Activated CD4-positive, alpha-beta T cell treated with anti-CD3 and anti-CD28 coated beads for 4 hours (primary cell): ENCODE measurements at places on chromosomes 5 and 9.

DNA sequence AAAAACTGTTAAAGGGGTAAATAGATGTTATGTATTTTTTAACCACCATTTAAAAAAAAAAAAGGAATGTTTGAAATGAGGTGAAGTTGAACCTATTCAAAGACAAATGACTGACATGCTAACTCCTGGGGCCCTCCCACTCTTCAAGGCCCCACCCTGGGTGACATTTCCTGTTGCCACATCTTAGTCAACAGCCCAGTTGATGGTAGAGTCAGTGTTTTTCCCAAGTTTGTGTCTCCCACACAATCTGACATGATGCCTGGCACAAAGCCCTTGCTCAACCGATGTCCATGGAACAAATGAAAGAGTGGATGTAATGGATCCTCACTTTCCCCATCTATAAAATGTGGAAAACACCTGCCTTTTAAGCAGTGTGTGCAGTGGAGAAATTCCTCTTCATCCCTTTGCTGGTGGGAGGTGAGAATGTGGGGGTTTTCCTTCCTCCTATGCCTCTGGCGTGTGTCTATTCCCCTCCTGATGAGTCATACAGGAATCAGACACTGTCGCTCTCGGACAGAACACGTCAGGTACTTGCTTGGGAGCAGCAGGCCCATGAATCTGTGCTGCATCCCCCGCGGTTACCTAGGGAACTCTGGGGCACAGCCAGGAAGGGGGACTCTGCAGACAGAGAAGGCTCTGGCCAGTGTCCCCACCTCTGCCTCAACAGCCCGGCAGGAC lies 13.7 kb upstream of the ADRA1B start:
- DNase-seq = no peak

GRCh38 chr5:170753311-170753710 lies 30.2 kb upstream of the GABRP start:
- no peak for DNase-seq

DNA sequence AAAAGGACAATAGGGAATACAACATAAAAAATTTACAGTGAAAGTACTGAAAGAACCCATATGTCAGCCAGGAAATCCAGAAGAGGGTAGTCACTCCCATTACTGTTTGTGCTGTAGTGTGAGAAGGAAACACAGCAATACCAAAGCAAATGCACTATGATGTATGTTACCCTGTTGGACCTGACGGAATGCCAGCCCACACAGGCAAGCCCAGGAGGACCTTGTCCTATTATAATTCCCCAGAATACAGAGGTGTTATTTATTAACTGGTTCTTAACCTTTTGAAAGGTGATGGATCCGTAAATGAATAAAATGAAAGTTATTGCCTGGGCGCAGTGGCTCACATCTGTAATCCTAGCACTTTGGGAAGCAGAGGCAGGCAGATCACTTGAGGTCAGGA lies 79.0 kb downstream of the GDA start:
- DNase-seq = no peak

DNA sequence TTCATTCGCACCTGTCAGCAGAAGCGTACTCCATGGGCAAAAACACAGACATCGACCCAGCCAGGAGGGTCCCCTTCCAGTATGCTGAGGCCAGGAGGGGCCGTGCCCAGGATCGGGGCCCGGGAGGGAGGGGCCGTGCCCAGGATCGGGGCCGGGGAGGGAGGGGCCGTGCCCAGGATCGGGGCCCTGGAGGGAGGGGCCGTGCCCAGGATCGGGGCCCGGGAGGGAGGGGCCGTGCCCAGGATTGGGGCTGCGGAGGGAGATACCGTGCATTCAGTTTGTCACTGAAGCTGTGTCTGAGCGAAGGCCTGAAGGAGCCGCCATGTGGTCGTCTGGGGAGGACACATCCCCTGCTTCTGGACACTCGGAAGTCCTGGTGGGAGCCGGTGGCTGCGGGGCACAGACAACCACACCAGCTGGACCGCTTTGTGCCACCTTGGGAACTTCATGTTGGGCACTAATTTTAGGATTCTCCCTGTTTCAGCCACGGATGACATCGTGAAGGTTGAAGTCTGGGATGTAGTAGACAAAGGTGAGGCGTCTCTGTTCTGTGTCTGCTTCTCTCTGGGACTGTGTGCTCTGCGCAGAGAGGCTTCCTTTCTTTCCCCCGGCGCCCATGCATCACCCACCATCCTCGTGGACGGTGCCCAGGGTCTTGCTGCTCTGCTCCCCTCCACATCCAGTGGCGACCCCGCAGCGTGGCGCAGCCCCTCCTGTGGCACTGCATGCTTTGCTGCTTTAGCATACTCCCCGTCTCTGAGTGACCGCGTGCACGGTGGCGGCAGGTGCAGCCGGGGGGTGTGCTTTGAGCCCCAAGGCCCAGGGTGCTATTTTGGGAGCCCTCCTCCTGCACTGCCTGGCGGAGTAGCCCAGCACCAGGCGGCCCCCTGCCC lies 16.7 kb upstream of the AJM1 start:
- no peak for DNase-seq

GRCh38 chr5:2023196-2023595 lies 140.5 kb upstream of the IRX4 start:
- DNase-seq = no peak

- DNase-seq = no peak
Observed at GRCh38 chr5:59790376-59790775, 103.2 kb downstream of the PDE4D start.

- no peak for DNase-seq
Observed at GRCh38 chr9:116888066-116888465, 201.0 kb downstream of the TRIM32 start.

DNA sequence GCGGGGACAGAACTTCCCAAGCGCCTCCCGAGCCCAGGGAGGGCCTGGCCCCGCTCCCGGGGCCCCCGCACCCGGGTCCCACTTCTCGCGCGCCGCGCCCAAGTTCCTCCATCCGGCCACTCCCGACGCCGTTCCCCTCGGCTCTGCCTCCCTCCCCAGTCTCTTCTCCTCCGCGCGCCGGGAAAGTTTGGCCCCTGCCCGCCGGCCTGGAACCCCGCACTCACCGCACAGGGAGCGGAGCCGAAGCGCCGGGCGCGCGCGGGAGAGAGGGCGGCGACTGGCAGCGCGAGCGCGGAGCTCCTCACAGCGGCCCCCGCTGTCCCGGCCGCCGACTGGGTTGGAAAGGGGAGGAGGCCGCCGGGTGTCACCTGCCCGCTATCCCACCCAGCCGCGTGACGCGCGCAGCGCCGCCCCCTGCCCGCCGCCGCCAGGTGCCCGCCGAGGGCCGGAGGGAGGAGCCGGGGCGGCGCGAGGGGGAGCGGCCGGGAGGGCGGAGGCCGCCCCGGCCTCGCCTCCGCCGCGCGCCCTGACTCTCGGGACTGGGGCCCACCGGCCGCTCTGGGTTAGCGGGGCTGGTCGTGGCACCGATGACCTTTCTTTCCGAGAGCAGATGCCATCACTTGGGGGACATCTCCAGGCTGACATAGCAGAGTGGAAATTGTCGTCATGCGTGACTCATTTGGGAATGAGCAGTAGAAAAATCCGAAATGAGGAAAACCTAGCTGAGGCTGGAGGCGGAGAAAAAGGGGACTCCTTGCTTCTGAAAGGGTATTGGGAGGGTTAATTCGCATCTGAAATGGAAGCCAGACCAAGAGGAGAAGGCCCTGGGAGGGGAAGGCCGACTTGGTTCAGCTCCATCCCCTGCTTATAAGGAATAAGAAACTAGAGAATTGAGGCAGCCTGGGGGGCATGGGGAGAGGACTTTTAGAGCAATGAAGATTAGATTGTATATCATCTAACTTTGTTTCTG lies at the start of gene ELOVL7:
Gene ELOVL7, minus strand, starts transcription at position 334 of the 970 bp plus-strand sequence. CDS start 56,872 bp downstream, outside the sequence.
- DNase-seq = no peak

DNA sequence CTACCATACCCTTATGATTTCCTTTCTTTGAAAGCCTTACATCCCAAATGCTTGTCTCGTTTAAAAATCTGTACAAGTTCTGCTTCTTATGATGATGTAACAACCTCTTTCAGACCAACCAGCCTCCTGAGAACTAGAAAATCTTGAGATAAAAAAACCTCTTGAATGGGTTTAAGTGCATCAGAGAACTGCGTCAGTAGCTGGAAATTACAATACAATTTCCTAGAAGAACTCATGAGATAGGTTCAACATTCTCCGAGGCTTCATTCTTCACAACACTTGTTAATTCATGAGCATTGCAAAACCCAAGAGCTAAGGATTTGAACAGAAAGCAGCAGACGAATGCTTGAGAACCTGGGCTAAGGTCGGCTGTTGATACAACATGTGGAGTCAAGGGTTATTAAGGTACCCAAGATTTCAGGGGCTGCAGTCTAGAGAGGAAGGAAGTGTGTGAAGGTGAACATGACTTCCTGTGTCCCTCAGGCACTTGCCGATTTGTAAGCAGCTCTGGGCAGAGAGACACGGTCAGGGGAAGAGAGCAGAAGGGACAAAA lies 286.0 kb downstream of the ICE1 start:
- no peak for DNase-seq

DNA sequence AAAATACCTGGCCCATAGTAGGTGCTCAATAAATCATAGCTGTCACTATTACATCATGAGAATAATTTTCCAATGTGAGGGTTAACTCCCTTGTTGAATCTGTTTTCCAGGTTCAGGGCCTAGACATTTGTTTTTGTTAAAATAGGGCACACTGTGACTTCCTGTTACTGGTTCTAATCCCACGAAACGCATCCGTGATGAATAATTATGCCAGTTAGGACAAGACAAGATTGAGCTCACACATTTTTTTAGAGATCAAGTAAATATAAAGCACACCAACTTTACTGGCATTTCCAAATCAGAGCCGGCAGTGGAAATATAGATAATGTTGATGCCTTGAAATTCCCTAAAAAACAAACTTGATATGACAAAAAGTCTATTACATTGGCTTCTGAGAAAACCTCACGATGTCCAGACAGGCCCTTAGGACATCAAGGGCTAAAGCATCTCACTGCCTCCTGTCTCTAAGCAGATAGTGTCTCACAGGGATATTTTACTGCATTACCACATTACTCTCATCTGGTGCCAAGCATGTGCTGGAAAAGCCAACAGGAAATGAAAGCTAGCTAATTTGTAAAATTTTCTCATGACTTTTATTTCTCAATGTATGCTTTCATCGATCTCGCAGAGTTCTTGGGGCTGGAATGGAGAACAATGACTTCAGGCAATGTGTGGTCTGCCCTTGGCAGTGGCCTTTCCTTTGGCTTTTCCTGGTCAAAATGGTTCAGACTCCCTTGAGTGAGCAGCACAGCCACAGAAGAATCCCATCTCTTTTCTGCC lies 414.3 kb upstream of the PAPPA start:
- DNase-seq = no peak

DNA sequence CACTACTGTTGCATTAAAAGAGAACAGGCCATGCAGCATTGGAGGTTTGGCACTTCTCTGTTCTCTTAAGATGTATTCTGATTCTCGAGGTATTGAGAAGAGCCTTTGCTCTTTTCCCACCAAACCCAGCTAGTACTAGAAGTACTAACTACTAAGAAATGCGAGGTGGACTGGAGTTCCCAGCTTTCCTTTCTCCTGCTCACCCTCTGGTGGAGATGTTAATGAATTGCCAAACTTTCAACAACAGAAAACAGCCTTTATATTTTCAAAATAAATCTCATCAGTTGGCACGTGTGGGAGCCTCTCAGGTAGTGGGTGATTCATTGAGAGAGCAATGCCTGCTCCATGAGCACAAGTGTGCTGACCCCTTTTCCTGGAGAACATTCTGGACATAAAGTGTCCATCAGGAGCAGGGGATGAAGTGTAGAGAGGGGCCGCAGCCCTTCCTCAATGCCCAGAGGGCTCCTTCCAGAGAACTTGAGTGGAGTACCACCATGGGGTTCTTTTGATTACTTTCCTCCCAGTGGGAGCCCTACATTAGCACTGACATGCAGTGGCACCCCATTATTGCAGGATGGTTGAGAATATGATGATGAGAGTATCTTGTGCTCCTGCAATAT lies 45.7 kb downstream of the TMEM174 start:
- no peak for DNase-seq

- DNase-seq = no peak
Observed at GRCh38 chr9:109872901-109873300, 92.9 kb downstream of the PALM2AKAP2 start.

- no peak for DNase-seq
Observed at GRCh38 chr5:170865622-170866021, 3.8 kb downstream of the RANBP17 start.

GRCh38 chr5:66933066-66933465 lies 263.5 kb downstream of the CD180 start:
- DNase-seq = no peak

GRCh38 chr5:65823204-65823603 lies 101.2 kb downstream of the NLN start:
- no peak for DNase-seq

DNA sequence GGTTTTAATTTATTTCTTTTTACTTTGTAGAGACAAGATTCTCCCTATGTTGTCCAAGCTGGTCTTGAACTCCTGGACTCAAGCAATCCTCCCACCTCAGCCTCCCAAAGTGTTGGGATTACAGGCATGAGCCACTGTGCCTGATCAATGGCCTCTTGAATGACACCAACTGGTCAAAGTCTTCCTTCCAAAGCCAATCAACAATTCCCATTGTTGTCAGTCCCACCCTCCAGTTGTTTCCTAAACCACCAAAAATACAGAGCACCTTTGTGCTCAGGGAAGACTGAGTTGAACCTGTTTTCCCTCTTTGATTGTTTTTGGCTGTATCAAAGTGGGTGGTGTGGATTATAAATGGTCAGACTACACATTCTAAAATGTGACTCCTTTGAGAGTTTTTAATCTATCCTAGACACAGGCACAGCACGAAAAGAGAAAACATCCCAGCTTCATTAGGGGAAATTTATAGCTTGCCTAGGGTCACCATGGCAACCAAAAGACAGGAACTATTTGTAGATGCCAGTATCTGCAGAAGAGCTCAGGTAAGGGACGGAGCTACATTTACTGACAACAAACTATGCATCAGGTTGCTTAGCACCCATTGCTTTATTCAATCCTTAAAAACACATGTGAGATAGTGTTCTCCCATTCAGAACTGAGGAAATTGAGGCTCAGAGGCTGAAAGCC lies 27.6 kb upstream of the ATP6V1G1 start:
- DNase-seq = no peak
